ENCODE measurements at places on chromosomes 5 and 9.

DNA sequence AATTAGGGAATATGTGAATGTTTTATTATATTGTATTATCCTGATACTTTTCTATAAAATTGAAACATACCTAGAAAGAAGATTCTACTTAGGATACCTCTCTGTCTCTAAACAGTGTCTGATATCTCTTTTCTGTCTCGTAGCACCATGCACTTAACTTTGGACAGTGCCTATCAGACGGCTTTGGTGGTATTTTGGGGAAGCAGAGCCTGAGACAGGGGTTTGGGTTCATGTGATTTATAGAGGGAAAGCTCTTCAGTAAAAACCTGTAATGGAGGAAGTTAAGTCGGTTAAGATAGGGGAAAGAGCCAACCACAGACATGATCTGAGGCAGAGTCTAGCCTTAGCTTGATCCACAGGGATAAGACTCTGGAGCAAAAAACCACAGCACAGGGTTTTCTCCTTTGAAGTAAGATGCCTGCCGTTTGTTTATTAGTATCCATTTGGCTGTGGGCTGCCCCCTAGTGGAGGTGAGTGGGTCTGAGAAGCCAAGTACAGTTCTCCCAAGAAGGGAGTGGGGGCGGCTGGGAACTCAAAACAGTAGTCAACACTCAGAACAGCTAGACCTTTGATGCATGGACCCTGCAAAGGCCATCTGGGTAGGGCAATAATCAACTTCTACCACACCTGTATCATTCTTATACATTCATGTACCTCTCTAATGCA is 141.2 kb upstream of the ASTN2 start:
- DNase-seq = no peak

DNA sequence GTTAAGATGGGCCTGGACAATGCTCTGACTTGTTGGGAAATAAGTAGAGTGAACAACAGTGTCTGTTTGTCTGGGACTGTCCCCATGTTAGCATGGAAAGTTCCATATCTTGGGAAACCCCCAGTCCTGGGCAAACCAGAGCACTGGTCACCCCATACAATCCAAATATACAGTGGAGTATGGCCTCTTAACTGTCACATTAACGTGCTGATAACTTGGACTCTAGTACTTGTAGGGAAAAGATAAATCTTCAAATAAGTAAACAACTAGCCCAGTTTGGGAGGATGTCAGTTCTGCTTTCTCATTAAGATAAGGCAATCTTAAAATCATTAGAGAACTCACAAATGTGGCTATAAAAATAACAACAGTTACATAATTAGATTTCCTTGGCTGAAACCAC is 47.6 kb upstream of the JAK2 start:
- DNase-seq = no peak

DNA sequence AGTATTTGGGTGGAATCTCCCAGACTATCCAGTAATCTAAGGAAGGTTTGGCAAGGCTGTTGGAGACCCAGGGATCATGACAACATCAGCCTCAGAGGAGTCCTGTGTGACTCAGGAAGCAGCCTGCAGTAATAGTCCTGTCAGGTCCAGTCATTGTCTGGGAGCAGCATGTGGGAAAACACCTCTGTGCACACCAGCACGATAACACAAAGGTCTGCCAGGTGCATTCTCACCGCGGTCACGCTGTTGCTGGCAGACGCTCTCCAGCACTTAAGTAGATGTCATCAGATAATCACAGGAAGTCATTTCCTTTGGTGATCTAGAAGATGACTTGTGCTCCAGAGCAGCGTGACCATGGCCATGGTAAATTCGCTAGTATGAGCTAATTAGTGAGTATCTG is 99.2 kb upstream of the IQGAP2 start:
- DNase-seq = no peak

GRCh38 chr9:136192289-136193126 is 12.4 kb downstream of the LHX3 start:
- DNase-seq = no peak

- DNase-seq = no peak
Observed at GRCh38 chr9:125388978-125389377, 127.4 kb downstream of the GAPVD1 start.

GRCh38 chr5:160129841-160130240 is 10.6 kb upstream of the PWWP2A start:
- no peak for DNase-seq

- no peak for DNase-seq
Observed at GRCh38 chr9:84271921-84272556, 68.5 kb downstream of the SLC28A3 start.

DNA sequence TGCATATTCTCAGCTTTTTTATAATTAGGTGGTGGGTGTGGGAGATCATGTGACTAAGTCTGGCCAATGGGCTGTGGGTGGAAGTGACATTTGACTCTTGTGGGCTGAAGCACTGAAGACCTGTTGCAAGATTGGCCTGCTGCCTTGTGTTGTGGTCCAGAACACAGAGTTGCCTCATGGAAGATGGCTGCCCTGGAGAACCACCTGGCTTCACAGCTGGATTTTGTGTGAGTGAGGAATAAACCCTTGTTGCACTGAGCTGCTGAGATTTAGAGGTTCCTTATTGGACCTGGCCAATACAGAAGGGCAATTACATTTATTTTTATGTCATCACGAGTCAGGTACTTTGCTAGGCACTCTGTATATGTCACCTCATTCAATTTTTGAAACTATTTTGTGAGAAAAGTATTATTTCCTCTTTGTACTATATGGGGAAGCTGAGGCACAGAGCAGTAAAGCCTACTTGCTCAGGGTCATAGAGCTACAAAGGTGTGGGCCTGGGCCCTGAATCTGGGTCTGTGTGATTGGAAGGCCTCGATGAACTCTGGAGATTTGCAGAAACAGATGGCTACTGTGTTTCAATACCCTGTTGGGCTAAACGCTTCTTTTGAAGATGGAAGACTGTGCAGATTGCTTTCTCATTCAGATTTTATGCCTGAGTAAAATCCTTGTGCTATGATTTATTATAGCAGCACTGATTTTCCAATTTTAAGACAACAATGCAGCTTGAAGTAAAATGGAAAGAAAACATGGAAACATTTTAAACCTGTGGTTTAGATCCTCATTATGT is 71.2 kb upstream of the TBC1D2 start:
- DNase-seq = no peak

- DNase-seq = no peak
Observed at GRCh38 chr9:36517131-36517530, 55.6 kb upstream of the MELK start.

DNA sequence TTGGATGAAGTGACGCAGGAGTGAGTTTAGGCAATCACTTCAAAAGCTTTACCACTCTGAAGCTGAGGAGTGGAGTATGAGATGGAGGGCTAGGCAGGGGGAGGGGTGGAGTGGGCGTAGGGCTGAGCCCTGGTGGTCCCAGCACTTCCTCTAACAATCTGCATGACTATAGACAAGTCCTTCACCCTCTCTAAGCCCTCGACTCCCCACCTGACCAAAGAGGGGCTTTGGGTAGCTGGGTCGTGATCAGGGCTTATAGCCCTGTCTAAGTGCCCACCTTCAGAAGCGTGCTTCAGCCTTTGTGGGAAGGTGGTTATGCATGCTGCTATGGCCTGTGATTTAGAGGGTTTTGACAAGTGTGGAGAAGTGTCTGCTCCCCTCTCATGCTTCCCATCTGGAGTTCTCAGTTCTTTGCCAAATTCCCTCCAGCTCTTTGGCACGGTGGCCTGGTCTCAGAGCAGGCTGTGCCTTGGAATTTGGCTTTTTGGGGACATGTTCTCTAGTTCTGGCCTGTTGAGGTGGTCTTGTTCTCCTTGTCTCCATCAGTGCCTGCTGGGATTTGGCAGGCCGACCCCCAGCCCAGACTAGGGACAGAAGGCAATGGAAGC is 53.0 kb downstream of the ACTBL2 start:
- no peak for DNase-seq

GRCh38 chr9:70298245-70298771 is 39.5 kb downstream of the SMC5 start:
- no peak for DNase-seq

GRCh38 chr9:21996438-21996837 is 1.8 kb downstream of the CDKN2B-AS1 start:
- no peak for DNase-seq

GRCh38 chr5:157108976-157109375 is at the start of gene HAVCR2:
HAVCR2 (minus strand) TSS chr5:157109044; CDS start chr5:157108983, 61 bp downstream.
- no peak for DNase-seq

DNA sequence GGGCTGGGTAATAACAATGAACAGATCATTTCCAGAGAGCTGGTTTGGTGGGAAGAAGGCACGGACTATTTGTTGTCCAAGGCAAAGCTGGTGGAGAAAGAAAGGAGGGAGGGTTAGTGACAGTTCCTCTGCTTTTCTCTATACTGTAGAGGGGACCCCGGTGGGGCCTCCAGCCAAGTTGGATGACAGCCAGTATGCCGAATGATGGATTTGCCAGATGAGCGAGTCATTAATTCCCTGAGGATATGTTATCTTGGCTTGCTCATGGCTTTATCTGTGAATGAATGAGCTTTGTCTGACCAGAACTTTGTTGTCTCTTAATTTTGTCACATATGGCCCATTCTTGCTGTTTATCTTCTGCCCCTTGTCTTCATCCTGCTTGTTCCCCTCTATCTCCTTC is 158.6 kb upstream of the GLRA1 start:
- DNase-seq = no peak

- no peak for DNase-seq
Observed at GRCh38 chr9:76927540-76928240, 21.8 kb upstream of the PRUNE2 start.

GRCh38 chr9:101477214-101477613 is 41.6 kb upstream of the ALDOB start:
- no peak for DNase-seq

- DNase-seq = no peak
Observed at GRCh38 chr5:103522586-103522985, 40.0 kb downstream of the NUDT12 start.

DNA sequence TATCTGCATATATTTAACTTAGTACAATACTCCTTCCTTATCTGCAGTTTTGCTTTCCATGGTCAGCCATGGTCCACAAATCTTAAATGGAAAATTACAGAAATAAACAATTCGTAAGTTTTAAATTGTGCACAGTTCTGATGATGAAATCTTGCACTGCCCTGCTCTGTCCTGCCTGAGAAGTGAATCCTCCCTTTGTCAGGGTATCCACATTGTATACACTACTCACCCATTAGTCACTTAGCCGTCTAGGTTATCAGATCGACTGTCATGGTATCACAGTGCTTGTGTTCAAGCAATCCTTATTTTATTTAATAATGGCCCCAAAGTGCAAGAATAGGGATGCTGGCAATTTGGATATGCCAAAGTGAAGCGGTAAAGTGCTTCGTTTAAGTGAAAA is 8.3 kb upstream of the YTHDC2 start:
- no peak for DNase-seq

GRCh38 chr5:43041110-43041668 is 1.1 kb upstream of the ANXA2R start:
- no peak for DNase-seq

DNA sequence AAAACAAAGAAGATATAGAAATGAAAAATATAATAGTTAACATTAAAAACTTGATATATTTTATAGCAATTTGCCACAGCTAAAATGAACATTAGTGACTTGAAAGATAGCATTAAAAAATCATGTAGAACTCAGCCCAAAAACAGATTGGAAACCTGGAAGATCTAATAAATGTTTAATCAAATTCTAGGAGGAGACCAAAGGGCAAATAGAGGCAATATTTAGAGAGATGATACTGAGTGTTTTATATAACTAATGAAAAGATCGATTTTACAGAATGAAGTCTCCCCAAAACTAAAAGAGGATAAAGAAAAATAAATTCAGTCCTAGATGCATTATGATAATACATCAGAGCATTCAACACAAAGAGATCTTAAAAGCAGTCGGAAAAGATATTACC is 127.0 kb downstream of the CWC27 start:
- no peak for DNase-seq

- DNase-seq = no peak
Observed at GRCh38 chr9:110146373-110146772, 61.6 kb downstream of the C9orf152 start.

- no peak for DNase-seq
Observed at GRCh38 chr5:130994496-130995253, 170.4 kb downstream of the HINT1 start.

DNA sequence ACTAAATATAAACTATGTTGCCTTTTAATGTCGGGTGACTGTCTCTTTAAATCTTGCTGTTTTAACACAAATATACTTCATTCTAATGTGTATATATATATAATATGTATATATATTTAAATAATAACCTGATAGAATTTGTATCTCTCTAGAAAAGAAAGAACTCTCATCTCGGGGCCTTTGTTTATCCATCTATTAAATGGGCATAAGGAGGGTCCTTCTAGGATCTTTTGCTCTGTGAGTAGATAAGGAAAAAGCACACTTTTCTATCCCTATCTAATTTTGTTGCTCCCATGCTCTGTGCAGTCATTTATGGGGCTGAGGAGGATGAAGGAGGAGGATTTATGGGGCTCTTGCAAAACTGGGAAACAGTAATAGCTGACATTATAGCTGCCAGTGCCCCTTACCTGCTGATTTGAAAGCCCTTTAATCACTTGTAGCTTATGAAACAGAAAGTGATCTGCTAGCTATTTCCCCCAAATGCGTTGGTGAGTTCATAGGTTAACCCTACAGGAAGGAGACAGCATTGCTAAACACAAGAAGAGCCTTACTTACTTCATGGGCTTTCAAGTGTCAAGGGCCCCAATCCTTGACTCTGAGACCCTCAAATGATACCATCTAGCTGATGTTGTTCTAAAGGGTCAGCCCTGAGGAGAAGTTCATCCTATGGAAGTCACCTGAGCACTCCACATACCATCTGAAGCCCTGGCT is 5.8 kb upstream of the PPARGC1B start:
- DNase-seq = no peak

- DNase-seq = no peak
Observed at GRCh38 chr5:109654455-109654854, 35.3 kb upstream of the MAN2A1 start.

GRCh38 chr5:151615431-151615830 is 24.3 kb upstream of the FAT2 start:
- DNase-seq = no peak

GRCh38 chr9:110545705-110546104 is 33.8 kb downstream of the SVEP1 start:
- no peak for DNase-seq

GRCh38 chr5:156956321-156956720 is 6.7 kb downstream of the TIMD4 start:
- no peak for DNase-seq

- no peak for DNase-seq
Observed at GRCh38 chr9:126642839-126643238, 29.1 kb downstream of the LMX1B start.

- DNase-seq = no peak
Observed at GRCh38 chr5:39713250-39713916, 288.6 kb upstream of the DAB2 start.

DNA sequence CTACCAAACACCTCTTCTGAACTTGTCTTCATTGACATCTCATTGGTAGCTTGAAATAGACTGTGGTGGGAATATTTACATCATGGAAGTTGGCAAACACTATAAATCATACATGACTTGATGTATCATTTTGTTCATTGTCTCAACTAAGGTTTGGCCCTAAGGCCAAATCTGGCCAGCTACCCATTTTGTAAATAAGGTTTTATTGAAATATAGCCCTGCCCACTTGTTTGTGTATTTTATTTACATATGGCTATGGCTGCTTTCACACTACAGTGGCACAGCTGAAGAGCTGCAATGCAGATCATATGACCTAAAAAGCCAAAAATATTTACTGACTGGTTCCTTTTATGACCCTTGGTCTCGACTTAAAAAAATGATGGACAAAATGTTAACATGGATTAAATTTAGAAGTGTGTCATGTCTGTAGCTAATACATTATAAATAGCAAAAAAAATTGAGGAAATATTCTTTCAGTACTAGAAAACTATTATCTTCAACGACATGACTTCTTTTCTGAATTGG is 22.1 kb downstream of the FAM240B start:
- no peak for DNase-seq

All from left renal pelvis (tissue), 4 donors.